Stimulated activated CD4-positive, alpha-beta T cell treated with anti-CD3 and anti-CD28 coated beads, TNF-alpha, amount 100 ng/mL, for 1 hour (primary cell): ENCODE measurements at places on chromosomes 11 and 22.

GRCh38 chr11:24124876-24125275 lies 372.0 kb upstream of the LUZP2 start:
- no peak for DNase-seq

- no peak for DNase-seq
Observed at GRCh38 chr11:47051217-47051616, 114.7 kb downstream of the CSTPP1 start.

GRCh38 chr11:36931139-36931538 lies 333.1 kb upstream of the RAG2 start:
- no peak for DNase-seq

DNA sequence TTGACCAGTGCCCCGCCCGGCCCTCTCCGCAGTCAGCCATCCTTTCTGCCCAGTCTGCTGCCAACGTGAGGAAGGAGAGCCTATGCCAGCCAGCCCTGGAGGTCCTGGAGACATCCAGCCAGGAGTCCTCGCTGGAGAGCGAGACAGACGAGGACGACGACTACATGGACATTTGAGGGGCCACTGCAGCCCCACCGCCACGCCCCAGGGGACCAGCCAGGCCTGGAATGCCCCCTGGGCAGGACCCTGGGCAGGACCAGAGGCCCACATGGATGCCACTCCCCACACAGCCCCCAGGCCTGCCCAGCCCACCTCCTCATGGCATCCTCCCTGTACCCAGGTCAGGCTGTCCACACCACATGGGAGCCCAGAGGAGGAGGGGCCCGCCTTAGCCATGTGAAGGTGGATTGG lies 3.3 kb upstream of the SUSD2 start:
- no peak for DNase-seq

DNA sequence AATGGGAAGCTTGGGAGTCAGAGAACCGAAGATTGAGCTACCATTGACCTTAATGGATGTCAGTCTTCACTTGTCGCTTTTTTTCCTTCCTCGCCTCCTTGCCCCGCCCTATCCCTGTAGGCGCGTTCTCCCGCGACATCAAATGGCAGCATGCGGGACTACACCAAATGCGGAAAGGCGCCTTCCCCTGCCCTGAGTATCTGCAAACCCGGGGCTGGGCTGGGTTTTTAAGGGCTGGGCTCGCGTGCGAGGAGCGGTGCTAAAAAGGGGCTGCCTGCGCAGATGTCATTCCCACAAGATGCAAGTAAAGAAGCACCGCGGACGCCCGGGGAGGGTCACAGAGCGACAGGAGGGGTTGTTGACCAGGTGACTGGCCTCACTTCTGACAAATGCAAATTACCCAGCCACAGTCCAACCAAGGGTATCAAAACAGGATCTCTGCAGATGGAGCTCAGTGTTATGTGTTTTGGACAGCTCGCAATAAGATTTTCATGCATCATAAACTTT lies 4.7 kb upstream of the FAM111B start:
- no peak for DNase-seq

- no peak for DNase-seq
Observed at GRCh38 chr11:65639623-65640482, 2.0 kb downstream of the SIPA1 start.

GRCh38 chr22:21797444-21798221 lies 62.0 kb upstream of the YPEL1 start:
- no peak for DNase-seq

DNA sequence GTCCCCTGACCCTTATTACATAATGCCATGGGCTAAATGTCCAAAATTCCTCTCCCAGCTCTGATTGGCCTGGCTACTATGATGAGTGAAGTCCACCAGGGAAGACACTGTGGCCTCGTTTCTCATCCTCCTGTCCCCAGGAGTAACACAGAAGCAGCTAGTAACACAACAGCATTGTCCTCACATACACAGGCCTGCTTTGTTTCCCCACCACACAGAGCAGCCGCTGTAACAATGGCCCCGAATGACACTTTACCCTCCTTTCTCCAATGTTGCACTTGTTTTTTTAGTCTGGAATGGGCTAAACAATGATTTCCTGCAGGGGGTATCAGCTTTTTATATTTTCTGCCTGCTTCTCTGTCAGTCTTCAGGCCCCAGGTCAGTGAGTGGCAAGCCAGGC lies at the start of gene PRR5L:
PRR5L (plus strand) TSS at position 363 of the 400 bp plus-strand sequence. CDS start 104,834 bp downstream, outside the sequence.
- DNase-seq: no peak

DNA sequence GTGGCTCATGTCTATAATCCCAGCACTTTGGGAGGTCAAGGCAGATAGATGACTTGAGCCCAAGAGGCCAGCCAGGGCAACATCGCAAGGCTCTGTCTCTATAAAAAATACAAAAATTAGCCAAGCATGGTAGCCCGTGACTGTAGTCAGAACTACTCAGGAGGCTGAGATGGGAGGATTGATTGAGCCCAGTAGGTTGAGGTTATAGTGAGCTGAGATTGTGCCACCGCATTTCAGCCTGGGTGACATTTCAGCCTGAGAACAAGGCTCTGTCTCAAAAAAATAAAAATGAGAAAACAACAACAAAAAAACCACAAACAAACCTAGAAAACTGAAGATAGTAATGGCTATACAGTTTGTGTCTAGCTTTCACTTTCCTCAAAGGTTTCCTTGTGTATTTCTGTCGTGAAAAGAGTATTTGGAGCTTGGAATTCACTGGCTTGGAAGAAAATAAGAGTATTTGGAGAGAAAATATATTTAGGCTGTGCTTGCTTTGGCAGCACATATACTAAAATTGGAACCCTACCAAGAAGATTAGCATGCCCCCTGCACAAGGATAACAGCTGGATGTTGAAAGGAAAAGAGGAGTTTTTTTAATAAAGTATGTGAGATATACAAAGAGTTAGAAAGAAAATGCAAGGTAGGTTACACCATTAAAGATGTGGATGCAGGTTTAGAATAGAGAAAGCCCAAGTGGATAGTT lies 3.9 kb upstream of the BIRC3 start:
- DNase-seq: no peak

DNA sequence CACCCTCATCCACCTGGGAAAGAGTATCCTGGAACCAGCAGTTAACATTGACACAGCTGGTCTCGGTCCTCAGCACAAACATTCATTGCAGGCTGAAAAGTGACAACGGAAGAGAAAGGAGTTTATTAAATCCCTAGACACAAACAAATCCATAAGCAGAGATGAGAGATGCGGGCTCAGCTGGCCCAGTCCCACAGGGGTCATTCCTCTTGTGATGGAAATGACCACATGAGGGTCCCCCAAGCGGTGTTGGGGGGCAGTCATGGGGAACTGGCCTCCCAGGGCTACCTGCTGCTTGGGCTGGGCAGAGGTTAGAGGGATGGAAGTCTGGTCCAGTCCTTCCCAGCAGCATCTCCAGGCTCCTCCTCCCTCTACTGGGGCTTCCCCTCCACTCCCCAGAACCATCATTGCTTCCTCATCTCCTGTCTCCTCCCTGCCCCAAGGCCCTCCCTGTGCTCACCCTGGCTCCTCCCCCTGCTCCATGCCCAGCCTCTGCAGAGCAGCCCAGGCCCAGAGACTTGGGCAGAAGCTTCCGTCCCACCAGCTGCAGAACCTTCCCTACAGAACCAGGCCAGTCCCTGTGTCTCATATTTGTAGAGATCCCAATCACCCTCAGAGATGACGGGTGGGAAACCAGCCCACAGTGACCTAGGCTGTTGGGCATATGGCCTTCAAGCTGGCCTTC lies 5.4 kb upstream of the IGLL5 start:
- no peak for DNase-seq

DNA sequence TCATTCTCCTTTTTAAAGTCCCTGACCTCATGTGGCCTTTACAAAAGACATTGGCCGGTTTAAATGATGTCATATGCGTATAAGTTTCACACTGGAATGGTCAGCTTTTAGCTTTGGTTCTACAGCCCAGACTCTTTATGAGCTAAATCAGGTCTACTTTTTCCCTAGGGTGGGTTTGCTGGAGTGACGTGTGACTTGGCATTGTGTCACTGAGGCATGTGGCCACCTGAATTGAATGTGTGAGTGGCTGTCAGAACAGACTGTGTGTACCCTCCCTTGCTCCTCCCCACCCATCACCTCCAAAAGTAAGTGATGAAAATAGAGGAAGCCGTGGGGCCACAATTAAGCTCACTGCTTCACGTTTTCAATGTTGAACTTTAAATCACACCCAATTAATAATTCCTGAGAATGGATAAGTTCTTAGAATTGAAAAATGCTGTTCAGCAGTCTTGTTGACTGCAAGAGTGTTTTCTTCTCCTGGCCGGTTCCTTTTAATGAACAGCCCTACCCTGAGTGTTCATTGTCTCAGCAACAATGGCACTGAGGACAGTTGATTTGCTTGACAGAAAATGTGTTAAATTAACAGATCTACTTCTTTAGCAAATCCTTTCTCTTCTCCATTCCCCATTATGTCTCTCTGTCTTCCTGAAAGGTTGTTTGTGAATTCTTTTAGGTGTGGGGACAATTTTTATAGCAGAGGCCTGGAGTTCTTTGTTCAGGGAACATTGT lies 11.3 kb downstream of the CECR2 start:
- DNase-seq: no peak

DNA sequence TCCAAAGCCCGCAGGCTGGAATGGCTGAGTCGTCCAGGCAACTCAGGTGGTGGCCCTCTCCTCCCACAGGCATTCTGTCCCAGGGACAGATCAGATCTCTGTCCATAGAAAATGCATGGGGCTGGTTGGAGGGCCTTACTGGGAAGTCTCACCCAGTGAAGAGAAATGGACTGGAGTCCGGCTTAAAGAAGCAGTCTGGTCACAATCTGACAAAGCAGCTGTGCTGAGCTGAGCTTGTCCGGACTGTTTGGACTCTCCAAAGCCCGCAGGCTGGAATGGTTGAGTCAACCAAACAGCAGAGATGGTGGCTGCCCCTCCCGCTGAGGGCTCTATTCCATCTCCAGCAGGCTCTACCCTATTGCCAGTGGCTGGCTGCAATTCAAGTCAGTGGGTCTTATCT lies 14.4 kb upstream of the DEPDC7 start:
- no peak for DNase-seq

DNA sequence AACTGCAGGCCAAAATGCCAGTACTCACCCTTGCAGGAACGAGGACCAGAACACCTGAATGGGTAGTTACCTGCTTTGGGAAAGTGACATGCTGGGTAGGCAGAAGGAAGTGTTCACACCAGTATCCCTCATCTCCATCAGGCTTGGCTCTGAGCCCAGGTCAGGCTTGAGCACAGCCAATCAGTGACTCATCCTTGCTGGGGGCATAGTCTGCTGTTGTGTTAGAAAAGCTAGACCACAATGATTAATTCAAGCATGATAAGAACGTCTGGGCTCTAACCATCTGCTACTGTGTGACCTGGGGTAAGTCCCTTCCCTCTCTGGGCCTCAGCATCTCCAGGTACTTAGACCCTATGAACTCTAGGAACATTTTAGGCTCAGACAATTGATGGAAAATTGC lies 450.4 kb downstream of the MIAT start:
- DNase-seq: no peak

GRCh38 chr11:45106440-45106839 lies 40.0 kb upstream of the PRDM11 start:
- DNase-seq: no peak

DNA sequence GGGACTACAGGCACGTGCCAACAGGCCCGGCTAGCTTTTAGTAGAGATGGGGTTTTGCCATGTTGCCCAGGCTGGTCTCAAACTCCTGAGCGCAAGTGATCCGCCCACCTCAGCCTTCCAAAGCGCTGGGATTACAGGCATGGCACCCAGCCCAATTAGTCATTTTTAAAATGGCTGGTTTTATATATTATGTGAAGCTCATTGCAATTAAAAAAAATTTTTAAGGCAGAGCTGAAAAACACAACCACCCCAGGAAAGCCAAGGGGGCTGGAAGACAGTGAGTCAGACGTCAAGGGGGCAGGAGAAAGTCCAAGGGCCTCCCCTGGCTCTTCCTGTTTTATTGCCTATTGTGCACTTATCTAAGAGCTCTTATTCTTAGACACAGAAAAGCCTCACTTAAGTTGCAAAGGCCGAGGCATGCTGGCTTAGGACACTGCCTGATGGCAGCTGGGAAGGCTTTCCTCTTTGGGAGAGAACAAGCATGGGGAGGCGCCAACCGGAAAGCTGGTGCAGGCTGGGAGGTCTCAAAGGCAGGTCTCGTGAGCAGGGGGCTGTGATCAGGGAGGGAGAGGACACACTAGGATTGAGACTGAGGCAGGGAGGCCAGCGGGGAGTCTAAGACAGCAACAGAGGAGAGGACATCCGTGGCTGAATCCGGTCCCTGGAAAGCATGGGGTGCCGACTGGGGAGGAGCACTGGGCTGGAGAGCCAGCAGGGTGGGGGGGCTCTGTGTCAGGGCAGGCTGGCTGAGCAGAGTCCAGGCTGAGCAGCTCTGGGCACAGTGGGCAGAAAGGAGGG lies 11.1 kb upstream of the OSM start:
- no peak for DNase-seq

DNA sequence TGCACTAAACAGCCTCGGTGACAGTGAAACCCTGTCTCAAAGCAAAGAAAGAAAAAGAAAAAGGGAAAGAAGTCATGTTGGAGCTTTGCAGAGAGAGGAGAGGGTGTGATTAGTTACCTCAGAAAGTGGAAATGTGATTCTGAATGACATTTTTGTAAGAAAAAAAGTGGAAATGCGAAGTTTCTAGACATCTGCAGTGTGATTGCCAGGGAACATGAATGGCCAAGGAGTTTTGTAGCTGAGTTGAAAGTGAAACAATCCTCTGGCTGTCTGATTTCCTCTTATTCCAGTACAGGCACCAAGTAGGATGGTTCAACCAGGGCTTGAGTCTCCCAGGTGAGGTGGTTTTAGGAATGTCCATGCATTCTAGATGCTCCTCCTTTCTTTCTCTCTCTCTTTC lies 17.8 kb upstream of the SYVN1 start:
- DNase-seq: no peak

- no peak for DNase-seq
Observed at GRCh38 chr22:46408568-46409506, 73.3 kb downstream of the TRMU start.

DNA sequence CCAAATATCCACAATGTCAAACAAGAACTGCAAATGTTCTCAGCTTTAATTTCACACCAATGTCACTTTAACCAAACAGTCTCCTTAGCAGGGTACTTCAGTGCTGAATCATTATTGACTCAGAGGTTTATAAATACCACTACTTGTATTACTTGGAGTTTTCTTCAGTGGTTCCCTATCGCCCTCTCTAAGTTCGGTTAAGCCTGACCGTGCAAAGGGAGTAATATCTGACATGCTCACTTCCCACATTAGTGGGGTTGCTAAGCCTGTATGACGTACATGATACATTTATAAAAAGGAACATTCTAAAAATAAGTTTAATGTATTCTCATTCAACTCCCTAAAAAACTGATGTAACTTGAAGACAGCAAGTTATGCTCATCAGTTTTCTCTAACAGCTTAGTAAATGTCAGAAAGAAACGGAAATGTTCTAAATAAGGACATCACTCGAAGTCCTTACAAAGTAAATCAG lies 93.1 kb upstream of the ZC3H12C start:
- no peak for DNase-seq
